Stimulated activated CD4-positive, alpha-beta T cell treated with anti-CD3 and anti-CD28 coated beads, Interleukin-12 subunit alpha, Interleukin-12 subunit beta, amount 100 ng/mL, for 48 hours (primary cell): ENCODE measurements at places on chromosomes 5 and 9.
A peak's percentile ranks its signal among the peaks of the same experiment; 100 is the strongest.

DNA sequence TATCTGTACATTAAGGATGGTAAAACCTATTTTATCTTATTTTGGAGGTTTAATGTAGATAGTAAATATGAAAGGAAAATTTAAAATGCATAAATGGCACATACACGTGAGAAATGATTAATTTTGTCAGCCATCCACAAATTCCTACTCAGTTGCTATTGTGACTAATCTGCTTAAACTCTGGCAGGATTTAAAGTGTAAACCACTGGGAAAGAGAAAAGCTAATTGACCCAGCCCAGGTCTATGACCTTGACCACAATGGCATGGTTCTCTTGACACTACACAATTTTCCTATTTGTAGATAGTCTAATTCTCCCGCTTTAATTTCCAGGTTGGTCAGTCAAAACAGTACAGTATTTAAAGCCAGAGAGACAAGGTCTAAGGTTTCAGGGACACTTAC, 459.0 kb upstream of the KLF4 start:
- DNase-seq = no peak

- DNase-seq = no peak
These were observed 331.5 kb downstream of the ARHGEF28 start for GRCh38 chr5:73957397-73958001.

GRCh38 chr9:36566813-36567221, 5.9 kb upstream of the MELK start:
- no peak for DNase-seq

DNA sequence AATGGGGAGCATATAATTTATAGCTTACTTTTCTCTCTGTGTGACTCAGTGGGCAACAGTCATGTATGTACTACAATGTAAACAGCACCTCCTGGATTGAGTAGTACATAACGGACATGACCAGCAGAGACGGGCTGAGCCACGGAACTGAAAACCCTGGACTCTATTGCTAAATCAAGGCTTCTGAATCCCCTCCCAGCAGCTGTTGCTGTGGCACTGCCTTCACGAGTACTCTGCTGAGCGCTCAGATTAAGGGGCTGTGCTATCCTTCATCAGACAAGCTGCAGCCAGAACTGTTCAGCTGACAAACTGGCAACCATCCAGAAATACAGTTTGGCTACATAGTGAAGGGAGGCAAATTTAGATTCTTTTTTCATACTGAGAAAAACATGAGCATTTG, 131.3 kb upstream of the CCDC180 start:
- no peak for DNase-seq

- no peak for DNase-seq
These were observed 335.7 kb downstream of the PRELID2 start for GRCh38 chr5:145499483-145499882.

- no peak for DNase-seq
These were observed 80.7 kb downstream of the C9orf152 start for GRCh38 chr9:110126986-110127864.

DNA sequence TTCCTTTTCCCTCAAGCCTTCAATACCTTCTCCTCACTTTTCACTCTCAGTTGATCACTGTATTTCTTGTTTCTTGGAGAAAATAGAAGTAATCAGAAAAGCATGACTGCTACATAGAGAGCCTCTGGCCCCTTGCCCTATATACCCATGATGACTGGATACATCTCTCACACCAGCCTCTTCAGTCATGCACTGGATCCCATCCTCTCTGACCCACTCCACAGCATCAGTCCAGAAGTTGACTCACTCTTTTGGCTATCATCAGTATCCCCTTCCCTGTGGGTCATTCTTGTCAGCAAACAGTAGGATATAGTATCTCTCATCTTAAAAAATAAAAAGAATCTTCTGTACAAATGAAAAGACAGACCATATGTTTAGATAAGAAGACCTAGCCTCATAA, 32.9 kb downstream of the PTCD2 start:
- DNase-seq = no peak

GRCh38 chr9:108271646-108272348, 584.0 kb downstream of the ACTL7B start:
- no peak for DNase-seq

DNA sequence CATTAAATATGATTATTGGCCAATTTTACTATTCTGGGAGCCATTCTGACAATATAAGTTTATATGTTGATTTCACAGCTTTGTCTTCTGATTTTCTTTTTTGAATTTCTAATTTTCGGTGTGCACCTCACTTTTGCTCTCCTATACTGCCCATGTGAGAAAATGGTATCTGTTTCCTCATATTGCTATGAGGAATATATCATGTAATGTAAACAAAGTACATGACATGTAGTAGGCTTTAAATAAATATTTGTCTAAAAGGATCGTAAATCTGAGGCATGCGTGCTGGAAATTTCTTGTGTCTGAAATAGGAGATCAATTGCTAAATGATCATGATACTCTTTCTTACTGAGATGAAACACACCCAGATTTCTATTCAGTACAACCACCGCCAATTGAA, 119.9 kb downstream of the ZDHHC21 start:
- DNase-seq = no peak

DNA sequence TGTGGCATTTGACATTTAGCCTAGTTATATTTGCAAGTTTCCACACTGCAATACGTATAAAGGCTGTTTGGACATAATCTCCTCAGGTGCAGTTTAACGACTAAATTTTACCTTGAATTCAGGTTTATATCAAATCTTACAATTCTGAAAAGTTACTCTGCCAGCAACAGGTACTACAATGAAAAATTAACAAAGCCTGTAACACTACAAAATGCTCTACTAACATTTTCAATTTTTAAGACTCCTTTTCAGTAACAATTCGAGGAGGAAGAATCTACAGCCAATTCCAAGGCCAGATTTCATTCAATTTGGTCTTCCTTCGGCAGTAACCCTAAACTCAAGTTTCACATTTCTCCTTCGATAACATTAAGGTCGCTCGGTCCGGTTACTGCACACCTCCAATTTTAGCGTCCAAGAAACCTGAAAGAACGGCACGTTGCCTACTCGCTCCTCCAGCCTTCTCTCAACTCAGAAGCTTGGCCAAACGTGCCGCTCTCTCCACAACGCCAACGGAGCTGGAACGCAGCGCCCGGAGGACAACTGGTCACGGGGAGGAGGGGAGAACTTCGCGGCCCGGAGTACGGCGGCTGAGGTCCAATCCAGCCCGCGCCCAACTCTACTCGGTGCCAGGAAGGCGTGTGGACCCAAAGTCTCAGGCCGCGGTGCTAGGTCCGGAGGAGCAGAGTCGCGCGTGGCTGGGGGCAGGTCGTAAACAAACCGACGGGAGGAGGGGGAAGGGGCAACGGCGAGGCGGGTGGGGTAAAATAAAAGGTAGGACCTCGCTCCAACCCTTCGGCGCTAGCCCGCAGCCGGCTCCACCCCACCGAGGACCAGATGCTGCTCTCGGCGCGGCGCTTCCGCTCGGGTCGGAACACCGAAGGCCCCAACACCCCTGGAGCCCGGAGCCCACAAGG, 681 bp downstream of the FNIP1 start:
- peak; percentile 4 for DNase-seq
